ENCODE measurements at places on chromosomes 1 and 21. TPM values are rescaled to one million over a fixed set of nuclear protein-coding genes. Genes with fewer than 3 reads are reported as not detected.

MYOC gene
- total RNA-seq, result not detected

TOE1 gene
- 4.0 TPM for total RNA-seq

GRCh38 chr21:43874085-43874805 lies 9.2 kb downstream of the AGPAT3 start:
- DNase-seq, result no peak
- H3K4me1 ChIP-seq, result peaks cover under 1% of the 10 kb centered on the region
- no peaks in the 10 kb centered on the region for H3K36me3 ChIP-seq
- no peaks in the 10 kb centered on the region for H3K27me3 ChIP-seq

GRCh38 chr1:246428542-246429308 lies 78.4 kb downstream of the SMYD3 start:
- DNase-seq, result no peak
- H3K27ac ChIP-seq, result no peak overlapping the region
- no peaks in the 10 kb centered on the region for H3K27me3 ChIP-seq
- no peaks in the 10 kb centered on the region for H3K4me1 ChIP-seq
- H3K36me3 ChIP-seq, result no peaks in the 10 kb centered on the region
- H3K4me3 ChIP-seq, result no peak overlapping the region

- DNase-seq, result no peak
- H3K27me3 ChIP-seq, result no peaks in the 10 kb centered on the region
These were observed 1622.8 kb upstream of the B3GALT2 start for GRCh38 chr1:194809215-194809614.

DNA sequence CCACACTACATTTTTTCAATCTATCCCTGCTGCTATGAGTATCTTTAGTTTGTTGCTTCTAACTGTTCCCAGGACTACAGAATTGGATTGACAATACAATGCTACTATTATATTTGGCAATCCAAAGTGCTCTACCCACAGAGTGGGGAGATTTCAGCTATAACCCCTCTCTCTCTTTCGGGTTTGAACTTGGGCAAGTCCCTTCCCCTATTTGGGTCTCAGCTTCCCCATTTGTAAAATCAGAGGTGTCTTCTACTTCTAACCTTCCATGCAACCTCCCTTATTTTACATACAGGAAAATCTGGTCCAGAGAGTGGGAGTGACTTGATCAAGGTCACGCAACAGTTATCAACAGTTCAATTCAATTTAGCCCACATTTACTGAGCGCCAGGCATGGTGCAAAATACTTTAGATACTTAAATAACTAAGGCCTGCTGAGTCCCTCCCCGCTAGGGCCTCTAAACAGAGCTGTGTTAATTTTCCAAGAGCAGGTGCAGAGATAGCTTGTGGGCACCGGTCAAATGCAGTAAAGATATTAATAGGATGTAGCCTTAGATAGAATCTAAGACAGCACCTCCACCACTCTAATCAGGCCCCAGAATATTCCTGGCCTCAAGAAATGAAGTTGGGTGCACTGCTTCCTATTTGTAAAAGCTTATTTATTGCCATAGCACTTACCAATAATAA lies 9.4 kb upstream of the GPX7 start:
- H3K4me1 ChIP-seq, result no peaks in the 10 kb centered on the region
- no peak for DNase-seq
- H3K36me3 ChIP-seq, result no peaks in the 10 kb centered on the region
- H3K27ac ChIP-seq, result no peak overlapping the region
- H3K27me3 ChIP-seq, result no peaks in the 10 kb centered on the region
- no peak overlapping the region for H3K4me3 ChIP-seq

GRCh38 chr1:28395181-28395580 lies 25.6 kb downstream of the PHACTR4 start:
- no peaks in the 10 kb centered on the region for H3K27me3 ChIP-seq
- H3K4me3 ChIP-seq, result no peak overlapping the region
- no peaks in the 10 kb centered on the region for H3K4me1 ChIP-seq
- H3K27ac ChIP-seq, result no peak overlapping the region
- no peak for DNase-seq

- H3K4me1 ChIP-seq, result no peaks in the 10 kb centered on the region
- H3K36me3 ChIP-seq, result no peaks in the 10 kb centered on the region
- no peak overlapping the region for H3K27ac ChIP-seq
- no peaks in the 10 kb centered on the region for H3K27me3 ChIP-seq
These were observed 41.4 kb upstream of the COL6A2 start for GRCh38 chr21:46056450-46056903.

All from right lobe of liver (tissue), 6 donors.